GM23338 (cell line): ENCODE measurements at places on chromosomes 3 and 15. TPM values are rescaled to one million over a fixed set of nuclear protein-coding genes. Genes with fewer than 3 reads are reported as not detected.

GRCh38 chr15:40160021-40160420 is 848 bp upstream of the BUB1B start:
- no peaks in the 10 kb centered on the region for H3K27me3 ChIP-seq
- H3K27ac ChIP-seq: no peak overlapping the region; the same call in 1 of the 2 replicates
- no peak for DNase-seq
- H3K36me3 ChIP-seq: peaks cover 6% of the 10 kb centered on the region

DNA sequence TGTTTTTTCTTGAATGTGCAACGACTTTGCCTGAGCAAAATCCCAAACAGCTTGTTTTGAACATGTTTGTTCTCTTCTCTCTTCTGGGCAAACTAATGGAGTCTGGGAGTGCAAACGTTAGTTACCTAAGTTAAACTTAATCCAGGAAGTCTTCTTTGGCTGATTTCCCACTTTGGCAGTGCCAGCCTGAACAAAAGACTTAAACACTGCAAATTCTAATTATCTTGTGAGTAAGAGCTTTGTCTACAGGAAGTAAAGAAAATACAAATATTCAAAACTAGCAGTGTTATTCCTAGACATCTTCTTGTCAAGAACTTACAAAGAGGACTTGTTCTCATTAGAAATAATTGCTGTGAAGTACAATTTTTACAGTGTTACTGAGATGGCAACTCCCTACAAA is 16.7 kb upstream of the DENND6A start:
- no peaks in the 10 kb centered on the region; the same call in 1 of the 2 replicates for H3K4me1 ChIP-seq
- no peaks in the 10 kb centered on the region for H3K27me3 ChIP-seq
- H3K27ac ChIP-seq: no peak overlapping the region
- no peak overlapping the region for H3K4me3 ChIP-seq
- H3K36me3 ChIP-seq: no peaks in the 10 kb centered on the region
- no peak for DNase-seq

Gene SLC51B
- polyA plus RNA-seq: not detected in 2 replicates

DNA sequence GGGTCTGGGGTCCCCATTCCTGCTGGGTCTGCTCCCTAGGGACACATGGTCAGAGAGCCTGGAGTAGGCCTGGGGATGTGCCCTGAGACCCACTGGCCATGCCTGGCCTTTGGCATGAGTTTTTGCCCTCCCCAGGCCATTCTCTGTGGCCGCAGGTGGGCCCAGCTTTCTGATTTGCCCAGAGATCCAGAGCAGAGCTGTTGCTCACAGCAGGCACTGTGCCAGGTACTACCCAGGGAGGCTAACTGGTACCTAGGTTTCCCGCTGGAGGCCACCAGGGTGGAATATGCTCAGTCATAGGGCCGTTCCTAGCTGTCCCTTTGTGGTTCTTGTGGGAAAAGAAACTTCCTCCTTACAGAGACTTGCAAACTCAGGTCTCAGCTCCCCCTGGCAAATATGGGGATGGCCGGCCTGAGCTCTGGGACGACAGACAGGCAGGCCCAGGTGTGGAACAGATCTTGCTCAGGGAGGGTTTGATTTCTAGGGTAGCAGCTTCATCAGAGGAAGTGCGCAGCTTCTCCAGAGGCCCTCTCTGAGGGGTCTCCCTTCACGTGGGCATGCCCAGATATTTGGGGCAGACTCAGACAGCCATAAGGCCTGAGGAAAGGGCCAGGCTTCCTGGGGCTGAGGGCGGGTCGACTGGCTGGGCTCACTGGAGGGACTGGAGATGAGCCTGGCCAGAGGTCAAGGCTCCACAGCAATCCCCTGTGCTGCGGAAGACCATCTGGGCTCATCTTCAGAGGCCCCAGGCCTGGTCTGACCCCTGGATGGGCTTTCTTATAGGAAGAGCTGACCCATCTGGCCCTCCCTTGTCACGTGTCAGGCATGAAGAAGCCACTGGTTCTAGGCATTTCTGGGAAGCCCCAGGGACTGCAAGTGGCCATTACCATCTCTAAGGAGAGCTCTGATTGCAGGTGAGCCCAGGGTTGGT is 28.0 kb downstream of the ACAA1 start:
- no peaks in the 10 kb centered on the region for H3K4me1 ChIP-seq
- H3K27ac ChIP-seq: no peak overlapping the region
- DNase-seq: no peak
- H3K36me3 ChIP-seq: no peaks in the 10 kb centered on the region

GRCh38 chr15:77564938-77565337 is 67.8 kb downstream of the LINGO1 start:
- peaks cover 15% of the 10 kb centered on the region for H3K4me1 ChIP-seq
- H3K4me3 ChIP-seq: no peak overlapping the region
- DNase-seq: no peak
- H3K27ac ChIP-seq: no peak overlapping the region

DNA sequence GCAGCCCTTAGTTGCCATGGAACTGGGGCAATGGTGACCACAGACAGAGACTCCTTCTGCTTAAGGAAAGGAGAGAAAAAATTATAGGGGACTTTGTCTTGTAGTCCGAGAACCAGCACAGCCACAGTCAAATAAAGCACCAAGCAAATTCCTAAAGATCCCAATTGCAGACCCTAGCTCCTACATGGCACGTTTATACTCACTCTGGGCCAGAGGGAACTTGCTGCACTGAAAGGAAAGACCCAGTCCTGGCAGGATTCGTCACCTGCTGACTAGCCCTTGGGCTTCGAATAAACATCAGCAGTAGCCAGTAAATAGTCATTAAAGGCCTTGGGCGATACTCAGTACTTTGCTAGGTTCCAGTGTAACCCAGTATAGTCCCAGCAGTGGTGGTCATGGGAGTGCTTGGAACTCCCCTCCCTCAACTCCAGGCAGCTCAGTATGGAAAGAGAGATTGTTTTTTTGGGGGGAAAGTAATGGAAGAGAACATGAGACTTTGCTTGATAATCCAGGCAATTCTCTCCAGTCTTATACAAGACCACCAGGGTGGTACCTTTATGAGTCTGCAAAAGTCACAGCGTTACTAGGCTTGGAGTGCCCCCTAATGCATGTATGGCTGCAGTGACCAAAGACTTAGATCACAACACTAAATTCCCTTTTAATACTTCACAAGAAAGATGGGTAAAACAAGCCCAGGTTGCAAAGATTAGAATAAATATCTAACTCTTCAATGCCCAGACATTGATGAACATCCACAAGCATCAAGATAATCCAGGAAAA is 66.4 kb upstream of the AGTR1 start:
- H3K27ac ChIP-seq: no peak overlapping the region
- H3K4me3 ChIP-seq: no peak overlapping the region
- no peaks in the 10 kb centered on the region for H3K27me3 ChIP-seq

Gene SH3GL3
- 15.9 and 18.8 TPM in 2 replicates for polyA plus RNA-seq

Gene LRTM1
- polyA plus RNA-seq: 0.47 TPM in 1 of 2 replicates, not detected in the other
